ENCODE measurements at places on chromosomes 13 and 19.

DNA sequence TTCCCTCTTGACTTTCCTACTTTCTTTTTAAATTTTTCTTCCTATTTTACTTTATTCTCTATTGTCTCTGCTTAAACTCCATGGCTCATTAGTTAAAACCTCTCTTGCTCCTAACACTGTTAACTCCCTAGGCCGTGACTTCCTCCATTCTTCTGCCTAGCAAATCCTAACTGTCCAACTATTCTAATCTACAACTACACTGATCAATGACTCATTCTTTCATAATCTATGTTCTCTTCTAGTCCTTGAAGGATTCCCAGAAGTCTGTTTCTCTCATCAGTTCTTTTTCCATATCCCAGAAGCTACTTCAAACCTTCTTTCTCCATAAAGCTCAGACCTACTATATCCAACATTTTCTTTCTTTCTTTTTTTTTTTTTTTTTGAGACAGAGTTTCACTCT lies 66.9 kb downstream of the MICU2 start:
- no peak for DNase-seq

GRCh38 chr13:27960362-27961226 lies 8.5 kb downstream of the CDX2 start:
- DNase-seq, result no peak

- no peak for DNase-seq
Measured at GRCh38 chr13:53250272-53250875, 221.8 kb downstream of the OLFM4 start.

DNA sequence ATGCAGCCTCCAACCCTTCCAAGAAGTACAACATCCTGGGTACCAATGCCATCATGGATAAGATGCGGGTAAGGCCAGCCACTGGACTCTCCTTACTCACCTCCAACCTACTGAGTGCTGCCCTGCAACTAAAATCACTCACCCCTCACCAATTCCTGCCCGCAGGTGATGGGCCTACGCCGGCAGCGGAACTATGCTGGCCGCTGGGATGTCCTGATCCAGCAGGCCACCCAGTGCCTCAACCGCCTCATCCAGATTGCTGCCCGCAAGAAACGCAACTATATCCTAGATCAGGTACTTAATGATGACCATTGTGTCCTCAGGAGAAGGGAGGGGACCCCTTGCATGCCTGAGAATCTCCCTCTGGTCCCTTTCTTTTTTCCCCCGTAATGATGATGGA lies 15.6 kb upstream of the CCDC97 start:
- peak; percentile 22 for DNase-seq

DNA sequence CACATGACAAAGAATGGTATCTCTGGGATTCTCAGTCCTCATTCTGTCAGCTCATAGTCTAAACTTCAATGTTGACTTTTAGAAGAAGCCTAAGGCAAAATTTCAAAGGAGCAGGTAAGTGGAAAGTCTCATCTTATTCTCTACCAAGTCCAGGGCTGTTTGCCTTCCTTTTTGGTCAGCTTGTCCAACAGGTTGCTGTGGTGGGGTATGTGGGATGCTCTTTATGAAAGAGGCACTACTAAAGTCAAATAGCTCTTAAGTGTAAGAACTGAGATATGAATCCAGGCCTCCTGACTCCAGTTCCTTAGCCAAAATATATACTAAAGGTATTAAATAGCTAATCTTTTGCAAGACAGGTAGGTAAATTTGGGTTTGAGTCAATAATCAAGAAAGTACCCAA lies 540.6 kb upstream of the SPRY2 start:
- DNase-seq, result no peak

- no peak for DNase-seq
Measured at GRCh38 chr13:23847497-23847896, 41.7 kb downstream of the MIPEP start.

GRCh38 chr13:40490086-40490758 lies 176.2 kb downstream of the FOXO1 start:
- DNase-seq, result no peak

GRCh38 chr13:75495938-75496337 lies 14.0 kb upstream of the TBC1D4 start:
- no peak for DNase-seq

Data from sigmoid colon (tissue), 7 donors.